GM04503 (cell line): ENCODE measurements at places on chromosomes 3 and 15.

GRCh38 chr3:158539414-158540014, 31.5 kb upstream of the MLF1 start:
- DNase-seq, result no peak

DNA sequence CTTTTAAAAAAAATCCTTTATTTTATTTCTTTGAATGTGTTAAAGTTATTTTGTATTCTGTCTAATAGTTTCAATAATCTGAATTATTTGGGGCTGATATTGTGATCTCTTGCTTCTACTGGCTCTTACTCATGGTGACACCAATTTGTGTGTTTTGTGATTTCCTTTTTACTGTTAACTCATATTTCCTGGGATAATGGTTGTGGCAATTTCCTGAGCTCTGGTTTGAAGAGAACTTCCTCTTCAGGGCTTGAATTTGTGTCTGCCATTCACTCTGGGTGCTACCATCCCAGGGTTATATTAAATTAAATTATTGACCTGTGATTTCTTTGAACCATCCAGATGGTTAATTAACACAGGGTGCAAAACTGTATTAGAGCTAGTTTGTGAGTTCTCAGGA, 60.4 kb upstream of the RNF7 start:
- DNase-seq, result no peak

- DNase-seq, result no peak
Observed at GRCh38 chr3:160163229-160163878, 61.9 kb upstream of the C3orf80 start.

DNA sequence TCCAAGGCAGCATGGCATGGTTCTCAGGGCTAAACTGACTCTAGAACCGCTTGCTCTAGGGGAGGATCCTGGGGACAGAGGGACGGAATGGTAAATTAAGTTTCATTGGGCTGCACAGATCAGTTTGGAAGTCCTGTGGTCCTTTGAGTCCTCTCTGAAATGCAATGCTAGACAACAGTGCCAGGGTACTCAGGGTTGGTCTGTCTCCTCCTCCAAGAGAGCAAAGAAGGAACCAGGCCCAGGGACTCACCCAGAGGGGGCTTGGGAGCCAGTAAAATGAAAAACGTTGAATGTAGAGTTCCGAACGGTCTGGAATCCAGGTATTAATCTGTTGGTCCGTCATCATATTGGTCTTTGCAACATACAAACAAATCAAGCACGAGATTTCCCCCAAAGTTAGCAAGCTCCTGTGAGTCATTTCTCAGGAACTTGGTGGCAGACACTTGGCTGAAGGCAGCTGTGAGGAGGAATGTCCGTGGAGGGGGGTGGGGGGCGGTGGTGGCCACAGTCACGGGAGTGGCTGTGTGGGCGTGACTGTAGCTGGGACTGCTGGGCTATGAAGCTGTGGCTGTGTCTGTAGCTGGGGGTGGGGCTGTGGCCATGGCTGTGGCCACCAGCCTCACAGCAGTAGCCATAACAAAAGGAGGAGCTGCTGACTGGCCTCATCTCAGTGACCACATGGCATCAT, 361.0 kb downstream of the SHQ1 start:
- DNase-seq, result peak; percentile 88

GRCh38 chr3:192772240-192772894, 45.0 kb upstream of the FGF12 start:
- peak; percentile 6 for DNase-seq

GRCh38 chr3:32685543-32686185, 676 bp downstream of the CNOT10 start:
- no peak for DNase-seq

DNA sequence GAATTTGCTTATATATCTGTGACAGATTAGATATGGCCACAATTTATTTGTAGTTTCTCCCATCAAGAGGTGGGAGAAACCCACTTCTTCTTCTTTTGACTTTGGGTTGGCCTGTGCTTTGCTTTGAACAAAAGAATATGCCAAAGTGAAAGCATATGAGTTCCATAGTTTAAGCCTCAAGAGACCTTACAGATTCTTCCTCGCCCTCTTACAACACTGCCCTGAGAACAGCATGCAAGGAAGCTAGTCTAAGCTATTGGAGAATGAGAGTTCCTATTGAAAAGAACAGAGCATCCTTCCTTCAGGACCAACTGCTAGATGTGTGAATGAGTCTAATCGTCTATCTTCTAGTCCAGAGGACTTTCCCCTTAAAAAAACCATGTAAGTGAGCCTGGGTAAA, 394.8 kb downstream of the TUSC7 start:
- DNase-seq, result no peak

DNA sequence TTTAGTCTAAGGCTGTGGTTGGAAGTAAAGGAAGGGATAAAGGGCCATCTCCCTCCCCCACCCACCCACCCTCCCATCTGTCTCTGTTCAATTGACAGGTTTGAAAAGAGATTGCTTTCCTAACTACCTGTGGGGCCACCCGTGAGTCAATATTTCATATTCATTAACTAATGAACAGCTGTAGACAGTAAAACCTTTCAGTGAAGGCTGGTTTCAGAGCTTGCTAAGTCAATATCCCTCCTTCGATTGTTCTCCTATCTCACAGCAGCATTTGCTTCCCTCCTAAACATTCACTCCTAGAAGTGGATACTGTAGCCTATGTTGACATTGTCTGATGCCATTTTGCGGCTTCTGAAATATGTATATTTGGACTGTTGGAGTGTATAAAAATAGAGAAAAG, 85.9 kb upstream of the SYNPR start:
- DNase-seq, result no peak

DNA sequence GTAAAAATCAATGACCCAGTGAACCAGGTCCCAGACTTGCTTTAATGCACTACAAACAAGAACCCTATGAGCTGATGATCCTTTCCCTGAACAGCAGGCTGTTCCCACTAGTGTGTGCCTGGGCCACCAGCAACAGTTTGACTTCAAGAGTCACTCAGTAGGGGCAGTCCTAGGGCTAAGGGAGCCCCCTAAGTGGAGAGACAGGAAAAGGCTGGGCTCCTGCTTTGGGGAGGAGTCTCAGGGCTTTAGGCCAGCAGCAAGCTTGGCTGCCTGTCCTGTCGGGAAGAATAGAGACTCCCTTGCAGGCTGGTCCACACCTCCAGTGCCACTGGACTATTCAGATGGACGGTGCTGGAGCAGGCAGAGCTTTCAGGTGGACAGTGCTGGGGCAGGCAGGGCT, 29.4 kb upstream of the ADCY5 start:
- no peak for DNase-seq

GRCh38 chr15:59120937-59121336, 16.0 kb downstream of the CCNB2 start:
- DNase-seq, result no peak

GRCh38 chr15:73680549-73680948, 3.6 kb upstream of the CD276 start:
- no peak for DNase-seq

DNA sequence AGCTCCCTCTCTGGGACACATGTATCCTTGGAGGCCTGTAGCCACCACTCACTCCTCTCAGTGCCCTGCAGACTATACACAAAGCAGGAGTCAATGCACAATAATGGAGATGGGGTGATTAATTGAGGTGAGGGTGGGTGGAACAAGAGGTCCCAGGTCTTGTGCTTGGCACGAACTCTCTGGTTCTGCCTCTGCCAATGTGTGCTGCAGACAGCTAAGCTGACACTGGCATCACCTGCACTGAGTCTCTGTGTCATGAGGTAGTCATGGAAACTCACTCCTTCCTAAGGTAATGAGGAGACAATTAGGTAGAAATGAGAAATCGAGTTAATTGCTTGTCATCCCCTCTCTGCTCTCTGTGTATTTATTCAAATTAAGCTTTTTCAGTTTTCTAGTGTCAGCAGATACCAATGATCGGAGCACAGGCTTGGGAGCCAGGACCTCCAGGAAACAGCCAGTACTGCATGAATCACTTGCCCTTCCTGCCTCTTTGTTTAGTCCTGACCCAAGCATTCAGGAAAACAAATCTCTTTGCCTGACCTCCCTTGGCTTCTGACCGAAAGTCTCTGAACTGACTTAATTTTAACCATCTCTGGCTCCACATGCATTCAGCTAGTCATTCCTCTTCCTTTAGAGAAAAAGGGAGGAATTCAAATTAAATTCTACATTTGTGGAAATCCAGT, 56.7 kb downstream of the DRD3 start:
- peak; percentile 44 for DNase-seq

DNA sequence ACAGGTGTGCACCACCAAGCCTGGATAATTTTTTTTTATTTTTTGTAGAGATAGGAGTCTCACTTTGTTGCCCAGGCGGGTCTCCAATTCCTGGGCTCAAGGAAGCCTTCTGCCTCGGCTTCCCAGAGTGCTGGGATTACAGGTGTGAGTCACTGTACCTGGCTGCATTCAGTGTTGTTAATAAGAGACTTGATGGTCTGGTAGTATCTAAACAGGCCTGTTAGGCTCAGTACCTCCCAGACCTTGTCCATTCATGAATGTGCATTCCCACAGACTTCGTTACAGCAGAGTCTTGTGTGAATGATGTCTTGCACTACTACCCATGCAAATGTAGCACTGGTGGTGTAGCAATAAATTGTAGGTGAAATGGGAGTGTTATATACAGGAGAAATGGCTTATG, 17.7 kb downstream of the CMTM8 start:
- no peak for DNase-seq

GRCh38 chr15:42134617-42135245, 21.7 kb downstream of the PLA2G4F start:
- no peak for DNase-seq

DNA sequence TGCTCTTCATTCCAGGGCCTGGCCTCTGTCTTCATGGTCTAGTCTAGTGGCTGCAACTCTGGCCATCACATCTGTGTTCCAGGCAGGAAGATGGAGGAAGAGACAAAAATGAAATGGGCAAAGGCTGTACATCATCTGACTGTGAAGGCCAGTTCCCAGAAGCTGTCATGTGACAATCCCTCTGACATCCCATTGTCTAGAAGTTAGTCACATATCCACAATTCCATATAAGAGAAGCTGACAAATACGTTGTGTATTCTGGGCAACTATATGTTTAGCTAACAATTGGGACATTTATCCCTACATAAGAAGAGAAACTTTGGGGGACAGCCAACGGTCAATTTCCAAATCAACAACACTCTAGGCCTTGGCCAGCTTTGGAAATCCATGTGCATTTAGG, 34.5 kb upstream of the C3orf70 start:
- no peak for DNase-seq

GRCh38 chr15:71149646-71150557, 34.6 kb downstream of the THSD4 start:
- no peak for DNase-seq

- DNase-seq, result no peak
Observed at GRCh38 chr3:141413391-141413790, 45.1 kb downstream of the ZBTB38 start.

- no peak for DNase-seq
Observed at GRCh38 chr3:139827833-139828232, 107.2 kb upstream of the CLSTN2 start.

GRCh38 chr3:139774560-139775302, 97.0 kb upstream of the NMNAT3 start:
- no peak for DNase-seq

- no peak for DNase-seq
Observed at GRCh38 chr15:74208901-74209559, 6.4 kb upstream of the STRA6 start.

DNA sequence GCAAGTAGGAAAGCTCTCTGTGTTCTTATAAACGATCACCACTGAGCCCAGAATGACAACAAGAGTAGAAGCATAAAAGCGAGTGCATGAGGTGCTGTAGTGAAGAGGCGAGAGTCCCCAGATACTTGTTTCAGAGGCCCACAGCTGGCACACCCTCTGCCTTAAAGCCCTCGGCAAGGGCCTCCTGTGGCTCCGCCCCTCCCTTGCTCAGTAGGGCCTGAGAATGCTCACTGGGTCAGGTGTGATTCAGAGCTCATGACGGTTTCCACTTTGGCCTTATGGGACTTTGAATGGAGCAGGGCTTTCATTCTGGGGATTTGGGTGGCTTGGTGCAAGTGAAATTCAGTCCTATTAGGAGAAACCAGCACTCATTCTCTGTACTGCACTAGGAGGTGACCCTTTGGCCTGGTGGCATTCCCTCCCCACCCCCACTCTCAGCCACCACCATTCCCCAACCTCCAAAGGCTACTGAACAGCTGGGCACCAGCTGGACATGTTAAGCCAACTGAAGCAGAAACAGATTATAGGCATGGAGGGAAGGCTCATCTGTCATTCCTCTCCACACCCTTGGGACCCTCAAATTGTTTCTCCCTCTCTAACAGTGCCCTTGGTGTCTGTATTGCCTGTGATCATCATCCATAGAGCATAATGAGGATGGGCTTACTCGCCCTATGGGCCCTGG, 109.6 kb upstream of the CTDSPL start:
- no peak for DNase-seq

DNA sequence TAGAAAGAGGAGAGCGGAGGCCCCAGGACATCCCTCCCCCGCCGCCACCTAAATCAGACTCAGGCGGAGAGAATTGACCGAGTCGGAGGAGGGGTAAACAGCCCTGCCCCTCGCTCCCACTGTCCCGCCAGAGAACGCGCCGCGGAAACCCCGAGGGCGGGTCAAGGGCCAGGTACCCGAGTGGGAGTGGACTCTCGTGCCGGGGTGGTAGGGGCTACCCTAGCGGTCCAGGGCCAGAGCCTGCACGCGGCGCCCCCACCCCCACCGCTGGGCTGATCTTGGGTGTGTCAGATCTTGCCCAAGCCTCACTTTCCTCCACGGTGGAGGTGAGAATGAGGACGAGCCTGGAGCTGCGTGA, 19.0 kb downstream of the SPATA12 start:
- DNase-seq, result no peak

GRCh38 chr3:47296562-47297302, 14.0 kb downstream of the KLHL18 start:
- DNase-seq, result no peak

- DNase-seq, result no peak
Observed at GRCh38 chr15:82963471-82964341, 11.2 kb upstream of the HOMER2 start.
